ENCODE measurements at places on chromosomes 3 and 15.

- no peak for DNase-seq
Measured at GRCh38 chr3:49295489-49296058, 18.5 kb upstream of the C3orf62 start.

GRCh38 chr3:46239952-46240351 is 2.3 kb upstream of the CCR3 start:
- DNase-seq = no peak

DNA sequence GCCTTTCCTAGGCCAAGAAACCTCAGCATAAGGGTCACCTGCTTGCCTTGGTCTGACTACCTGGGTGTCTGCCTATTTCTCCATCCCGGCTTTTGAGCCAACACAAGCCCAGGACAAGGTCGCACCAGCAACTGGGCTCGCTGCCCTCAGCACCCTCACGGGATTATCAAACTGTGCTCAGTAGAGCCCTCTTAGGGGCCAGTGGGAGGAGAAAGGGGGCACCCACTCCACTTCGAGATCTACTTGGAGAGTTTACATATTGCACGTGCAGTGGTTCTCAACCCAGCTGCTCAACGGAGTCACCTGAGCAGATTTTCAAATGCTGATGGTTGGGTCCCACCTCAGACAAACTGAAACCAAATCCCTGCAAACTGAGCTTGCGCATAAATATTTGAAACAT is 31.1 kb downstream of the TSPAN3 start:
- DNase-seq = no peak

GRCh38 chr3:66377800-66378199 is 123.0 kb downstream of the LRIG1 start:
- no peak for DNase-seq

- DNase-seq = no peak
Measured at GRCh38 chr3:73542136-73542535, 82.6 kb downstream of the PDZRN3 start.

- no peak for DNase-seq
Measured at GRCh38 chr3:25460751-25461150, 32.7 kb downstream of the RARB start.

- no peak for DNase-seq
Measured at GRCh38 chr3:8324747-8325146, 176.9 kb upstream of the LMCD1 start.

GRCh38 chr15:32717426-32718226 is at the start of gene GREM1:
TSS of gene GREM1 (plus strand) at chr15:32718004. CDS start at chr15:32730691, 12,687 bp downstream.
- peak; percentile 30 for DNase-seq

DNA sequence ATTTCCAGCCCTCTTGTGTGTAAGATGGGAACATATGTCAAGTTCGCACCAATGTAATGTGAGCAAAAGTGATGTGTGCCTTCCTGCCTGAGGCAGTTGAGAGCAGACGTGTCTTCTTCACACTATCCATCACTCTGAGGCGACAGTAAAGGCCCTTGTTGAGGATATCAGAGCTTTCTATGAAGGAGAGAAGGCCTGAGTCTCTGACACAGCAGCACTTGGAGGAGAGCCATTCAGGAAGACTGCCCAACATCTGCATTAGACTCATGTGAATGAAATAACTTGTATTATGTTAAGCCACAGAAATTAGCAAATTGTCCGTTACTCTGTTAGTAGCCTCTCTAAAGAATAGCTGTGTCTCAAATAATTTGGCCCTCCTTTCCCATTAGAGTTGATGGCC is 108.8 kb upstream of the CCDC54 start:
- DNase-seq = no peak

- no peak for DNase-seq
Measured at GRCh38 chr3:69199942-69200341, 77.5 kb upstream of the LMOD3 start.

DNA sequence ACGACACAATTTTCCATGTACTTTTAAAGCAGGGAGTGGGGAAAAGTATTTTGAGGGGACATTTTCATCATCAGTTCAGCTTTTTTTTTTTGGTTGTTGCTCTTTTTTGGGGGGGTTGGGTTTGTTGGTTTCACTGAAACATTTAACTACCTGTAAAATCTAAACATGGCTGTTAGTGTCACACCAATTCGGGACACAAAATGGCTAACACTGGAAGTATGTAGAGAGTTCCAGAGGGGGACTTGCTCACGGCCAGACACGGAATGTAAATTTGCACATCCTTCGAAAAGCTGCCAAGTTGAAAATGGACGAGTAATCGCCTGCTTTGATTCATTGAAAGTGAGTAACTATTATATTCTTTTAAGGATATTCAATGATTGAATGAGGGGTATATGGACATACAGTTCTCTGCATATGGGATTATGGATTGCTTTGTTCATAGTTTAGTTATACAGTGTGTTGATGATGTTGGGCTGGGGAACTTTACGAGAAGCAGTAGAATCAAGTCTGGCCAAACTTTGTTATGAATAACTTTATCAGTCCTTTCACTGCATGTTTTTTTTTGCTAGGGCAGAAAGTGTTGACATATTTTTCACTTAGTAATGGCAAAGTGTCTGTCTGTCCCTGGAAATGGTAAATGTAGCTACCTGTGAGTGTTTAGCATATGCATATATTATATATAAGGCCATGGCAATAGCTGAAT is 31.5 kb downstream of the MBNL1 start:
- no peak for DNase-seq

- DNase-seq = no peak
Measured at GRCh38 chr15:98548139-98548971, 100.0 kb upstream of the IGF1R start.

DNA sequence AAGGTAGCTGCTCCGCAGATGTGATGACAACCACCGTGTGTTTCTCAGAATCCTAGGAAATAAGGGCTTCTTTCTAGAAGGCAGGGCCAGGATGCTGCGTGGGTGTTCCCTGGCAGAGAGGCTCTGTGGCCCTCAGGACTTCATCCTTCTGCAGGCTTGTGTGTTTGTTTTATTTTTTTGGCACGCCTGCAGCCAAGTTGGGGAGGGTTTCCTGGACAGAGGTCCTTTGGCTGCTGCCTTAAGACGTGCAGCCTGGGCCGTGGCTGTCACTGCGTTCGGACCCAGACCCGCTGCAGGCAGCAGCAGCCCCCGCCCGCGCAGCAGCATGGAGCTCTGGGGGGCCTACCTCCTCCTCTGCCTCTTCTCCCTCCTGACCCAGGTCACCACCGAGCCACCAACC is at the start of gene CLEC3B:
TSS of gene CLEC3B (plus strand) at position 266 of the 400 bp plus-strand sequence. CDS start at position 326, 60 bp downstream.
- no peak for DNase-seq

DNA sequence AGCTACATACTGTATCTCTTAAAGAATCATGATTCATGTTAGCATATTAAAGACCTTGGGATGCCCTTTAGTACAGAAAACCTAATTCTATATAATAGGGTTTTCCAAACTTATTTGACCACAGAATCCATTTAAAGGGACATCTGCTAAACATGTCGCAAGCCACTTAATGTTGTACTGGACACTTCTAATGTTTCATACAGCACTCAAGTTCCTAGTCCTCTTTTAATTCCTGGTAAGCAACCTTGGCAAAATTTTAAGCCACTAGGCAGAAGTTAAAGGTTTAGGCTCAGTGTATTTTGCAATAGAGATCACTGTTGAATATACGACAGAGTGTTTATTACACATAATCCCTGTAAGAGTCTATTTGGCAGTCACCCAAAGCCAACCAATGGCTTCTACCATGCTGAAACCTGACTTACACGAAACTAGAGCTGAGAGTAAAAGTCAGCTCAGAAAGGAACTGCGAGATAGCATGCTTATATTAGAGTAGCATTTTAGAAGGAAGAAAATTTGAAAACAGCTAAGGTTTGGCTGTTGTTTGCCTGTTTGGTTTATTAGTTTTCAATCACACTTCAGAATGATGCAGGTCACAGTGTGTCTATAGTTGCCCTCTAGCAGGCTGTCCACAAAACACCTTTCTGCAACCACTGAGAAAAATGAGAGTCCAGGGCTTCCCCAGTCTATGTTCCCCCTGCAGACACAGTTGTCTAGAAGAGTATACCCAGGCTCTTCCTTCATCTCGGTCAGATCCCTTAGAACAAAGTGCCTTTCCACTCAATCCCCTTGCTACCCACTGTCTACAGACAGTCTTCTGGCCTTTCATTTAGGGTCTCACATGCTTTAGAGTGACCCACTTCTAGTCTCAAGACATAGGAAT is 104.4 kb downstream of the FMN1 start:
- no peak for DNase-seq

GRCh38 chr15:57561041-57561711 is 30.5 kb upstream of the MYZAP start:
- DNase-seq = peak; percentile 98

DNA sequence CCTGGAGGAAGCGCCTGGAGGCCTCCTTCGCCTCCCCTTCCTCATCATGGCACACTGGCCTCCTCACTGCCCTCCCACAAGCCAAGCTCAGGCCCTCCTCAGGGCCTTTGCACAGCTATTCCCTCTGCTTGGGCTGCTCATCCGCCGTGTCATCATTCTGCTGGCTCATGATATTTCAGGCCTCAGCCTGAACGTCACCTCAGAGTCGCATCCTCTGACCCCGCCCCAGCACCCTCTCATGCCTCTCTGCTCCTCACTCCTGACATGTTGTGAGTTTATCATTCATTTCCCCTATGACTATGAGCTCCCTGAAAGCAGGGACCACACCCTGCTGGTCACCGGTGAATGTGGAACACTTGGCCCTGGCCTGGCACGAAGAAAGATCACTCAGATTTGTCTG is 20.7 kb upstream of the POC1A start:
- DNase-seq = no peak

GRCh38 chr3:35137612-35138011 is 501.7 kb upstream of the ARPP21 start:
- no peak for DNase-seq

DNA sequence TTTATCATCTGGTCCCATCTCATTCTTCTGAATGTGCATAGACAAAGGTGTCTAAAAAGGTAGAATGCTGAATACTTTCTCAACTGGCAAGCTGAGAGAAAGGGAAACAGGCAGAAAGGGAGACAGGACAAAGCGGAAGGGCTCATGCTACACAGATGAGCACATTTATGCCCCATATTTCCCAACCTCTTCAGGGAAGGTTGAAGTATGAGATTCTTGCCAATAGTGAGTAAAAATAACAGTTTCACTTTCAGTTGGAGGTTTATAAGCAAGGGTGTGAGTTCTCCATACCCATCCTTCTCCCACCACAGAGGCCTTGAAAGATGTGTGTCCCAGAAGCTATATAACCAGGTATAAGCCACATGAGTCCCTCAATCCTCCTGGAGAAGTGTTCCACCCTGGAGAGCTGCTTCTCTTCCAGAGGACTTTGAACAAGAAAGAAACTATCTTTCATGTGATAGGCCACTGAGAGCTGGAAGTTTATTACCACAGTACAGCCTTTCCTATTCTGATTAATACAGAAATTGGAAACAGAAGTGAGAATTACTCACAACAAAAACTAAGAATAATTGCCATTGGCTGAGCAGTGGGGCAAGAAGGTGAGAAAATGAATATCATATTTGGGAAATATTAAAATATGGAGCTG is 709.4 kb upstream of the NR2F2 start:
- no peak for DNase-seq

DNA sequence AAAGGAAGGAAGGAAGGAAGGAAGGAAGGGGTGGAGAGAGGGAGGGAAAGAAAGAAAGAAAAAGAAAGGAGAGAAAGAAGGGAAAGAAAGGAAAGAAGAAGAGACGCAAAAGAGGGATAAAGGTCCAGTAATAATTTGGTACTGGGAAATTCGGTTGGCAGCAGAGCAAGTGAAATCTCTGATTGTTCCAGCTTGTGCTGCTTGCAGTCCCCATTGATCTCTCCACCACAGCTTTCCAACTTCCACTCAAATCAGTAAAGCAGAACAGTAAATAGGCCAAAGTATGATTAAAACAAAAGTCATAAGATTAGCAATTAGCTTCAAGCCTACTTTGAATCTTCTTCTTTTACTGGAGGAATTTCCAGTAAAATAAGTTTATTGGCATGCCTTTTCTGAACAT is 357.2 kb downstream of the ROBO1 start:
- DNase-seq = no peak

DNA sequence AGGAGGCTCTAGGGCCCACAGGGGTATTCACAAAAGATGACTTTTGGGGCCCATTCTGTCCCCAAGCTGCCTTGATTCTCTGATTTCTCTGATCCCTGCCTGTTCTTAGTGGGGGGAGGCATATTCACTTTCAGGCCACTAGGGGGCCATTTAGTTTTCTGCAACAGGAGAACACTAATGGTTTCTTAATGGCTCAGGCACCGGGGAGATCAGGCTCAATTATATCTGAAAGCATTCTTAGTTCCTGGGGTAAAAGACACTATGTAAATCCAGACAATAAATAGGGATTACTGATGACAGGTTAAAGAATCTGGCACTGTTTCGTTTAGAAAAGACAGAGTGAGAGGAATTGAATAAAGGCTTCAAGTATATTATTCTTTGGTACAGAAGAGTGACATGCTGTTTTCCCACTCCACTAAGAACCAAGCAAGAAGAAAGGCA is 2.5 kb upstream of the INAFM2 start:
- DNase-seq = peak; percentile 72

GRCh38 chr3:33419948-33420347 is 20.3 kb downstream of the UBP1 start:
- no peak for DNase-seq

GRCh38 chr15:29904757-29905417 is 82.6 kb upstream of the TJP1 start:
- no peak for DNase-seq

GRCh38 chr3:134339331-134339730 is 34.9 kb downstream of the AMOTL2 start:
- DNase-seq = no peak

- DNase-seq = no peak
Measured at GRCh38 chr3:152060701-152061100, 187.3 kb downstream of the SUCNR1 start.

All from dermis microvascular lymphatic vessel endothelial cell (primary cell).